ENCODE measurements at places on chromosomes 16 and 17.

GRCh38 chr16:13873835-13874438, 46.0 kb upstream of the ERCC4 start:
- DNase-seq: no peak

DNA sequence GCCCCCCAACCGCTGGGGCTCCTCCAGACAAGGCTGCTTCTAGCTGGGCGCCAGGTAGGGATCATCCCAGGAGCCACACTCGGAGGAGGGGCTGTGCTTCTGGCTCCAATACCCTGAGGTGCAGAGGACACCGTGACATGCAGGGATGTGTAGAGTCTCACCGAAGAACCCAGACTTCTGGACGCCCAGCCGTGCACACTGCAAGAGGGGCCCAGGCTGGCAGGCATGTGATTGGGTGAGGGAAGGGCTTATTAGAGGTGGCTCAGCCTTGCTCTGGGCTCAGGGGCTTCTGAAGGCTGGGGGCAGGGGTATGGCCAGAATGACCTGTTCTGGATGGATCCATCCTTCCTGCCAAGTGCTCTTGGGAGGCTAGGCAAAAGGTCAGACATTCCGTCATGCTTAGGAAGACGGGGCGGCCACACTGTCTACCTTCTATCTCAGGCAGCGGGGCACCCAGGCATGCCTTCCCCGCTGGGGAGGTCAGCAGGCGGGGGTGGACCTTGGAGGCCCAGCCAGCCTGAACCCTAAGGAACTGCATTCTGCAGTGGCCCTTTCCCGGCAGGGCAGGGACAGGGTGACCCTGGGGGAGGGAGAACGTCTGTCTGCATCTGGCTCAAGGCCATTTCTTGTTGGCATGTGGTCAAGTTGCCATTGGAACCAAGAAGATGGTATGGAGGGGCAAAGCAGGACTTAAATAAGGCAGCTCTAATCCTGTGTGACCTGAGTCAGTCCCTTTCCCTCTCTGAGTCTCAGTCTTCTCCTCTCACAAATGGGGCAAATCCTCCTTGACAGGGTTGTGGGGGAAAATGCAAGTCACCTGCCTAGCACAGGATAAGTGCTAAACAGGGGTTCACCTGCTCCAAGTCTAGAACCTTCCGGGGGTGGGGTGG, 5.8 kb upstream of the ADGRG1 start:
- no peak for DNase-seq

DNA sequence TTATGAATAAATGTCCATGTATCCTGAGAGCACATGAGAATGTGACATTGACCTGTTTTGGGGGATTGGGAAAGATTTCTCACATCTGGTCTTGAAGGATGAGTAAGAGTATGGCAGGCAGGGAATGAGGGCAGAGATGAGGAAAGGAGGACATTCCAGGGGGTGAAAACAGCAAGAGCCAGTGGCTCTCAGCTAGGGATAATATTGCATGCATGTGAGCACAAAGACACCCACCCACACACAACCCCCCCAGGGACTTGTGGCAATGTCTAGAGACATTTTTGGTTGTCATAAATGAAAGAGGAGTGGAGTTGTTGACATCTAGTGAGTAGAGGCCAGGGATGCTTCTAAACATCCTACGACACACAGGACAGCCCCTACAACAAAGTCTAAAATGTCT, 6.0 kb downstream of the MYO1D start:
- no peak for DNase-seq

DNA sequence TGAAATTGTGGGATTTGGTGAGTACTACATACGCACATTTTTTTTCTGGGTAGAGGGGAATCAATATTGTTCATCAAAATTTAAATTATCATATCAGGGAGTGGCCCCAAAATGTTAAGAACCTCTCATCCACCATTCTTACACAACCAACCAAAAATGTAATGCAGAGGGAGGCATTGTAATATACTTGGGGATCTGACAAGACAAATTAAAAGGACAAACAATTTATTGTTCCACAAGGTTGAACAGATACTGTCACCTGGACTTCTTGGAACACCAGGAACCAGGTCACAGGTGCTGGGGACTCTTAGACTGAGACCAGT, 14.7 kb upstream of the HOXB9 start:
- no peak for DNase-seq

DNA sequence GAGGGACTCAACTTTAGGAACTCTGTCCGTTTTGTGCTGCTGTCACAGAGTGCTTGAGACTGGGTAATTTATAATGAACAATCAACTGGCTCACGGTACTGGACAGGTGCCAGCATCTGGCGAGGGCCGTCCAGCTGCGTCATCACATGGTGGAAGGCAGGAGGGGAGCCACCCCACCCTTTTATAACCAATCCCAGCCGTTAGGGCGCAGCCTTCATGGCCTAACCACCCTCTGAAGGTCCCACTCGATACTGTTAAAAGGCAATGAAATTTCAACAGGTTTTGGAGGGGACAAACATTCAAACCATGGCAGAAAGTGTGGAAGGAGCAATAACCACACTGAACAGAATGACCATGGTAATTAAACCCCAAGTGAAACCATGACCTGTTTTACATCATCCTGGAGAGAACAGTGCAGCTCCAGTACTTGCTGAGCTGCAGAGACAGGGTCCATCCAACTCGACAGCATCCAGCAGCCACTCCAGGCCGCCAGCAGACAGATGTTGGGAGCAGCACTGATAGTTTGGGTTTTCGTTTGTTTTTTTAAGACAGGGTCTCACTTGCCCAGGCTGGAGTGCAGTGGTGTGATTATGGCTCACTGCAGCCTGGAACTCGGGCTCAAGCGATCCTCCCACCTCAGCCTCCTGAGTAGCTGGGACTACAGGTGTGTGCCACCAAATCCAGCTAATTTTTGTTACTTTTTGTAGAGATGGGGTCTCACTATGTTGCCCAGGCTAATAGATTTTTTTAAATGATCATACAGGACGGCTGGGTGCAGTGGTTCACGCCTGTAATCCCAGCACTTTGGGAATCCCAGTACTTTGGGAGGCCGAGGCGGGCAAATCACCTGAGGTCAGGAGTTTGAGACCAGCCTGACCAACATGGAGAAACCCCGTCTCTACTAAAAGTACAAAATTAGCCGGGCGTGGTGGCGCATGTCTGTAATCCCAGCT, 11.0 kb downstream of the CHMP6 start:
- DNase-seq: no peak

DNA sequence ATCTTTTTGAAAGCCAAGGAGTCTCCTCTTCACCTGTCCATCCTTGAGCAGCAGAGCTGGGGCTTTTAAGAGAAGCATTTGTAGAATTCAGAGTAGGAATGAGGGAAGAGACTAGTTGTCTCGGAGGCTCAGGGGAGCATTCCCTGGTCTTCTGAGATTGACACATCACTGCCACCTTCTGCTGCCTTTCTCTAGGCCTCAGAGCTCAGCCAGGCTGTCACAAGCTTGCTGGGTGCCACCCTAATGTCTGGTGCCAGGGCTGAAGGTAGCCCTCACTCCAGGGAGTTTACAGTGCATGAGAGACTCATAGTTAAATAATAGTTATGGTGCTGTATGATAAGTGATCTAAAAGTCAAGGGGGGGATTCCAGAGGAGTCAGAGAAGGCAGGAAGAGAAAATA, 39.7 kb downstream of the B9D1 start:
- DNase-seq: no peak

GRCh38 chr16:30046178-30046577, 15.1 kb upstream of the TLCD3B start:
- no peak for DNase-seq
